ENCODE measurements at places on chromosomes 11 and 22.

DNA sequence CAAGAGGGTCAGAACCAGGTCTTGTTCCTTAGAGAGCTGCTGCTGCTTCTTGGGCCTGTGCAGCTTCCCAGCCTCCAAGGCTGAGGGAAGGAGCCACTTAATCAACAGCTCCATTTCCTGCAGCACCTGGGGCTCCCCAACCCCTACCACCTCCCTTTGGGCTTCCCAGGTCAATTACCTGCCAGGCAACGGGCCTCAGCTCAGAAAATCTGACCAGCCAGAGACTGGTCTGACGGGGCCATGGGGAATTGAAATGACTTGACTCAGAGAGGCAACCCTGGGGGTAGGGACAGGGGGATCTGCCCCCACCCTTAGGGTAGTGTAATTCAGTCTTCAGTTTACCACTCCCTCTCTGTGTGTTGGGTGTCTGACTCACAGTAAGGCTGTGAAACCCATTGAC, 4.7 kb upstream of the MAJIN start:
- no peak for DNase-seq

GRCh38 chr11:85318573-85318972, 308.6 kb downstream of the DLG2 start:
- no peak for DNase-seq

DNA sequence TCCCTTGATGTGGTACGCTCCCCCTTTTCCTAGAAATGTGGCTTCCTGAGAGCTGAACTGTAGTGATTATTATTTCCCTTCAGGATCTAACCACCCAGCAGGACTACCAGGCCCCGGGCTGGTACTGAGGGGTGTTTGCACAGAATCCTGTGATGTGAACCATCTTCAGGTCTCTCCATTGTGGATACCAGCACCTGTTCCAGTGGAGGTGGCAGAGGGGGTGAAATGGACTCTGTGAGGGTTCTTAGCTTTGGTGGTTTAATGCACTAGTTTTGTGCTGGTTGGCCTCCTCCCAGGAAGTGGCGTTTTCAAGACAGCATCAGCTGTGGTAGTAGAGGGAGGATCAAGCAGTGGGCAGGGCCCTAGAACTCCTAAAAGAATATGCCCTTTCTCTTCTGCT, 18.6 kb downstream of the C11orf91 start:
- DNase-seq = no peak

DNA sequence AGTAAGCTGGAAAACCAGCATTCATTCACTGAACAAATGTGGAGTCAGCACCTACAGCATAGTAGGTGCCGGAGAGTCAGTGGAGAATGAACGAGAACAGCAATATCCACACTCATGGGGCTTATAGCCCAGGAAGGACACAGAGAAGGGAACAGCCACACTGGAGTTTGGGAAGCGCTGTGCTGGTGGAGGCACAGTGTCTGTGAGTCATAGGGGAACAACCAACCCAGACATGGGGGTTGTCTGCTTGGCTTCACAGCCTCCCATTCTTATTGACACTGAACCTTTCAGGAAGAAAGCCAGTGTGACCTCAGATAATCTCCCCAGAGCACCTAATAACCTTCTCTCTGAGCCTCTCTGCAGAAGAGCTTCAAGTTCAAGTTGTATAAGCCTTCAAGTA, 56.6 kb upstream of the UBASH3B start:
- no peak for DNase-seq

DNA sequence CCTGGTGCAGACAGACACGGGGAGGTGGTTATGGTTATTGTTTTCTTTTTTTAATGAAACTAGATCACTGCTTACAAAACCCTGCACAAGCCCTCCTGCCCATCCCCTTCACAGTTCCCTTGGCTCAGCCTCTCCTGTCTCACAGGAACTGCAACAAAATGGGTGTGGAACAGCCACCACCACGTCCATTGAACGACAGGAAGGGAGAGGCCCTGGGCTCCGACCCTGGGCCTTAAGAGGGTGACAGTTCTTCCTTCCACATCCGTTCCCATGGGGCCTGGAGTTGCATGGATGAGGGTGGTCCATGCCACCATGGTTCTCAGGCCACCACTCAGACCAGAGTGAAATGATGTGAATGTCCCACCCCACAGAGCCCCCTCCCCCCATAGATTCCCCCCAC, 15.7 kb downstream of the PRPF19 start:
- DNase-seq = no peak

DNA sequence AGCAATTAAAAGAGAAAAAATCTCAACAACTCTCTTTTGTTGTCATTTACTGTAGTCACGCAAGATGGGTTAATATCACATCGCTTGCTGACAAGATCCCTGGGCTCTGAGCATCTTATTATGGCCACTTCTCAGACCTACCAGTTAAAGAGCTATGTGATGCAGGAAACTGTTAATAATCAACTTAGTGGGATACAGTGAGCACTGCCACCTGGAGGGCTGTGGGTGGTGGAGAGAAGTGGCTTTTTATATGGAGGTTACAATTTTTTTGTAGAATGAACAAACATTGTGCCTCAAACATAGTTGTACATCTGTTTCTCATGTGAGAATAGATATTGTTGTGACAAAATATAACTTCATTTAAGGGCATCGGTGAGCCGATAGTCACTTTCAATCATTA, 181.0 kb downstream of the TENM4 start:
- no peak for DNase-seq

- DNase-seq = no peak
Observed at GRCh38 chr22:27598792-27599191, 202.8 kb downstream of the MN1 start.

- no peak for DNase-seq
Observed at GRCh38 chr22:47053726-47054141, 291.3 kb downstream of the TBC1D22A start.

- peak; percentile 38 for DNase-seq
Observed at GRCh38 chr11:129117595-129118350, 74.4 kb downstream of the ARHGAP32 start.

DNA sequence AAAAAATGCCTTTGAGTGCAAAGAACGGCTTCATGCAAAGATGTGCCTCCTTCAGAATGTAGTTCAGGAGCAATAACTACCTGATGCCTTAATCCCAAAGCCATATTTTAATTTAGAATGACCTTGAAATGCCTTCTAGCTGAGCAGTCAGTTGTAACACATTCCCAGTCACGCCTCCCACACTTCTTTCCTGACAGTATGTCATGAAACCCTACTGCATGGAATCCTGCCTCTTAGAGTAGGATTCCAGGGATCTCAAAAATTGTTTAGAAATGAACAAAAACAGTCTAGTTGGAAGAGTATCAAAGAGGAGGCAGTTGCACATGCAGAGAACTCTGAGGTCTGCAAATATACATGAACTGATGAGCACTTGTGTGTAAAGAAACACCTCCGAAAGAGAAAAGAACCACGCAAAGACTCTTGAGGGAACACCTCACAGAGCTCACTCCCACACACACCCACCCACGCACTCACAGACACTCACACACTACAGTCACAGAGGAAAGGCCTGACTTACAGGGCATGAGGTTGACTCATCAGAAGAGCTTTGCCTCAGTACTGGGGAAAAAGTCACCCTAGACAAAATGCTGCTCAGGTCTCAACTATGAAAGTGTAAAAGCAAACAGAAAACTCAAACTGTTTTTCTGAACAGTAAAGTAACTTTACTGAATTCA, 77.4 kb downstream of the GGTLC2 start:
- DNase-seq = no peak

DNA sequence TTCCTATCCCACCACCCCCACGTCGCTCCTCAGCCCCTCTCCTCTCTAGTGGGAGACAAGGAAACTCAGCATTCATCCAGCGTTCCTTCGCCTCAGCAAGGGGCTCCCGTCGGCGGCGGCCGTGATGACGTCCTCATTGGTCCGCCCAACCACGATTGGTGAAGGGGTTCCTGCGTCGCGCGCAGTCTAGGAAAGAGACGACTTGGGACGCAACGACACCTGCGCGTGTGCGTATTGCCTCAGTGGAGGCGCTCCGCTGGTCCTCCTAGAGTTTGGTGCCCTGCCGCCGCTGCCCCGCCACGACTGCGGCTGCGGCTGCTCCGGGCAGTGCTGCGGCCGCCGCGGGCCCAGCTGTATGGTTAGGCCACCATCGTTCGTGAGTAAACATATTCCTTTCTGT, 56.6 kb downstream of the CCDC81 start:
- DNase-seq = no peak

DNA sequence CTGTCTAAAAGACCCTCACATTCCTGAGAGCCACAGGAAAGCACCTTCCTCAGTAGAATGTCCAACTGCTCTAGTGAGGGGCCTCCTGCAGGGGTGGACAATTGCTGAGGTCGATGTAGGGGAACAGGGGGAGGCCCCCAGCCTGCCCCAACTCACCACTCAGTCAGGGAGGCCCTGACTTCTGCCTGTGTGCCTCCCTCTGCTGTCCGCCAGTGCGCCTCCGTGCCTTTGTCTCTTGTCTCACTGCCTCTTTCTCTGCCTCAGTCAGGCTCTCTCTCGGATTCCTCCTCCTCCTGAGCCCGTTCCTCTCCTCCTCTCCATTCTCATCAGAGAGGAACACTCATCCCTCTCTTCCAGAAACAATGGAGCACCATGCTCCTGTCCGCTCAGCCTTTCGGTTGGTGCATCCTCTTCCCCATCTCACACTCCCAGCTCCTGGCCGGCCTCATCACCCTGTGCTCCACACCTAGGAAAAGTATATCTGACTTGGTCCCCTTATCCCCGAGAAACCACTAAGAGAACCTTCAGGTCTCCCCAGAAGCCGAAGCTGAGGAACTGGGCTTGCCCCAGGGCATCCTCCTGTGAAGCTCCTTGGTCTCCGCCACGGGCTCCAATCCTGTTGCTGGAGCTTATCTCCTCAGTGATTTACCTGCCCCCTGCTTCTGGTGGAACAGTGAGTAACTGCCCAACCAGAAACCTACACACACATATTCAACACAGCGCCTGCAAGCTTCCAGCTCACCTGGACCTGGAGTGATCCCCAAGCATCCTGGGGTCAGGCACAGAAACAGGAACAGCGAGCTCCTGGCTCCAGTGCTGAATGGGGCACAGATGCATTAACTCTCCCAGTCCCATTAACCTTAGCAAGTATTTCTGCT, 2.3 kb downstream of the B3GAT1 start:
- no peak for DNase-seq

DNA sequence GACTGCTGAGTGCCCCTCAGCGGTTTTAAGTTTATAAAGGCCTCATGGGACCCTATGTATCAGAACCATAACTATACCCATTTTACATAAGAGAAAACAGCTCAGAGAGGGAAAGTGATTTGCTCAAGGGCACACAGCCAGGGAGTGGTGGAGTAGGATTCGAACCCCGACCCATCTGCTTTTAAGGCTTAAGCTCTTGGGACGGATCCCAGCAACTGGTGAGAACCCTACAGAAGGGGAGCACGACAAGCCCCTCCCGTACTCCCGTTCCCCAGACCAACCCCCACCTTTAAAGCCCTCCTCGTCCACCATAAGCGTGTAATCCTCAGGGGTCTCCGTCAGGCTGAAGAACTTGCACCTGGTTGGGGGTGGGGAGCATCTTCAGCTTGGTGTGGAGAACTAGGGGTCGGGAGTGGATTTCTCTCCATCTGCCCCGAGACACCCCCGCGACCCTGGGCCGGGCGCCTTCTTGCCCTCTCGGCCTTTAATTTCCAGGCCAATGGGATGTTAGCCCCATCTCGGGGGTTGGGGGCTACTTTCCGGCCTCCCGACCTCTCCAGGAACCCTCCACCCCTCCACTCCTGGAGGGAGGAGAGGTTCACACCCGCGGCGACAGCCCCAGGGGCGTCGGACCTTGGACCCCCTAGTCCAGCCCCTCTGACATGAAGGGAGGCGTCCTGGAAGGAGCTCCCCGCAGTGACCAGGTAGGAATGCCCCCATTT, 725 bp downstream of the CASTOR1 start:
- no peak for DNase-seq

DNA sequence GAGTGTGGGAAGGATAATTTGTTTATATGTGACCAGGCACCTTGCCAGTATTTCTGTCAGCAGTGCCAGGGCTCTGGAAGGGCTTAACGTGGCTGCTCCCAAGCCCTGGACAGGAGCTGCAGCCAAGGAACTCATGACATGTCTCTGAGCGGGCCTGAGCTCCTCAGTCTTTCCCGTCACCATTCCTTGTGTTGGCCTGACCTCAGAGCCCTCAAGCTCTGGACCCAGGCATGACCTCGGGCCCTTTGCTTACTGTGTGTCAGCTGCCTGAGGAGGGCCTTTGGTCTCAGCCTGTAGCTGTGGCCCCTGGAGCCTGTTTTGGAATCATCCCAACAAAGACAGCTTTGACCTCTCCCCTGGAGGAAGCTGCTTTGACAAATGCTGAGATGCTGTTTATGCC, 264.1 kb upstream of the PLET1 start:
- peak; percentile 44 for DNase-seq

- DNase-seq = no peak
Observed at GRCh38 chr22:28297504-28297903, 378.4 kb upstream of the PITPNB start.

DNA sequence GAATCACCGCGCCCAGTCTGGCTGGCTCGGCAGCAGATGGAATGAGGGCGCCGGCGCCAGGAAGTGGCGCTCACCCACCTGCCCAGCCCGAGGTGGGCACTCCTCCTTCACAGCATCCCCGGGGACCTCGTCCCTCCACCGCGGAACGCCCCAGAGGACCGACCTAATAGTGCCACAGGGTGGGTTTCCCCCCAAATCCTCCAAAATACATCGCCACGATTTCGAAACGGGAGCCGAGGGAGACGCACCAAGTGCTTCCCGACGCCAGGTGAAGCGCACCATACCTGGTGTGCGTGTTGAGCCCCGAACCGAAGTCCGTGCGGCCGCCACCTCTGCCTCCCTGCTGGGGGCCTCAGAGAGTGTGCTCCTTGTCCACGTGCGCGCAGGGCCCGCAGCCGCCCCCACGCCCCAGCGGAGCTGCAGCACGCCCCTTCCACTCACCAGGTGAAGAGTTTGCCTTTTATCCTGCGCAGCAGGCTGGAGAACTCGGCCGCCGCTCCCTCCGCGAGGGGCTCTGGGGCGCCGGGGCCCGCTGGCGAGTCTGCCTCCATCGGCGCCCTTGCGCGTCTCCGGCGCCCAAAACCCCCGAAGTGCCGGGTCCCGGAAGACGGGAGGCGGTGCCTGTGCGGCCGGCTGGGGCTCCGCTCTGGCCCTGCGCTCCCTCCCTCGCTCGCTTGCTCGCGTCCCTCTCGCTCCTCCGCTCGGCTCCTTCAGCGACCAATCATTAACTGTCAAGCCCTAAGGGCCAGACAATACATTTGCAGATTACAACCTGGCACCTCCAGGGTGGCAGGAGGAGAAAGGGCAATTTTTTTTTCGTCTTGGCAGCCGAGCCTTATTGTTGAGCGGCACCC, at the start of gene SLC35F2:
SLC35F2 (minus strand) TSS at position 571 of the 854 bp plus-strand sequence; CDS start at position 551, 20 bp downstream.
- peak; percentile 79 for DNase-seq

DNA sequence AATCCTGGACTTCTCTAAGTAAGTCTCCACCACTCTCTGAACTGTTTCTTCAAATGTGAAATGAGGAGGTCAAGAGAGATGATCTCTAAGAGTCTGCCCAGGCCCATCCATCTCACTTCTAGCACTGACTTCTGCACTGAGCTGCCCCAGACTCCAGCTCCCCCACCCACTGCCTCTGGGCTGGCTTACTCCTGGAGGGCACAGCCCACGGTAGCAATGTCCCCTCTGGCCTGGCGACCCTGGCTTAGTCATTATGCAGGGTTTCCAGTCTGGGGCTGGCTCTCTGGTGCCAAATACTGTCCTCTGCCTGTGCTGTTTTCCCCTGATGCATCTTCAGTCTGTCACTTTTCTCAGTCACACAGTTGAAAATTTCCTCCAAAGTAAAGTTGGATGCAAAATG, 60.9 kb downstream of the PKNOX2 start:
- DNase-seq = no peak

All from NCI-H446 treated with DMSO at 0.1 percent for 48 hours (cell line).